ENCODE measurements at places on chromosomes 2 and 18. TPM values are rescaled to one million over a fixed set of nuclear protein-coding genes. Genes with fewer than 3 reads are reported as not detected.

The TNFAIP6 gene
- total RNA-seq: 1.4 TPM

The DSG4 gene
- not detected for total RNA-seq

The TUBA3E gene
- total RNA-seq: not detected

DNA sequence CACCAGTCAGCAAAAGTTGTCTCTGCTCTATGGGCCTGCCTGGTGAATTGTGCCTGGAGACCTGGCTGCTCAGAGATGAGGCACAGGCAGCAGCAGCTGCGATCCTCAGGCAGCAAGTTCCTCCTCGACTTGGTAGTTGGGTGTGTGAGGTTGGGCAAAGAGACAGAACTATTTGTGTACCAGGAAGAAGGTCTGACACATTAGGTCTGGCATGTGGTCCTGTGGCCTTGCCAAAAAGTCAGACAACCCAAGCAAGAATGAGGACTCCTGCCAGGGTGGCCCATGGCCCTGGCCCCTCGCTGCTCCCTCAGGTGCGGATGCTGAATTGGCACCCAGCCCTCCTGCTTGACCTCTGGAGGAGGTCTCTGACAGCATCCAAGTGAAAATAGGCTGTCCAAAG lies 192.7 kb downstream of the DYSF start:
- H3K4me3 ChIP-seq: no peak overlapping the region
- no peaks in the 10 kb centered on the region for H3K27me3 ChIP-seq
- peak overlapping the region; percentile 78 for H3K27ac ChIP-seq
- H3K36me3 ChIP-seq: peaks cover 19% of the 10 kb centered on the region
- DNase-seq: peak; percentile 70

DNA sequence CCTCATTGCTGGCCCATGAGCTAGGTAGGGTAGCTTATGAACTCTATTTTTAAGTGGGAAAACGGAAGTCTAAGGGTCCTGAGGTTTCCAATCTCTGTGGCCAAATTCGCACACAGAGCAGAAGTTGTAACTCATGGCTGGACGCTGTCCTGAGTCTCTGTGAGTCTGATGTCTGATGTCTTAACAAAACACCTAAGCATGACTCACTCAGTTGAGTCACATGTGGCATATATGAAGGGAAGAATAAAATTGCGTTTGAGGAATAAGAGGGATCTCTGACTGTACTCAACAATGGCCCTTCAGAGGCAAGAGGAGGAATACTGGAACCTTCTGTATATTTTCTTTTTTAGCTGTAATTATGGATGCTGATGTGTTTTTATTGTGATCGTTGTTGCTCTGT lies 569.7 kb downstream of the RIT2 start:
- no peaks in the 10 kb centered on the region for H3K27me3 ChIP-seq
- no peak overlapping the region for H3K27ac ChIP-seq
- H3K36me3 ChIP-seq: no peaks in the 10 kb centered on the region
- no peaks in the 10 kb centered on the region for H3K4me1 ChIP-seq
- H3K4me3 ChIP-seq: no peak overlapping the region

DNA sequence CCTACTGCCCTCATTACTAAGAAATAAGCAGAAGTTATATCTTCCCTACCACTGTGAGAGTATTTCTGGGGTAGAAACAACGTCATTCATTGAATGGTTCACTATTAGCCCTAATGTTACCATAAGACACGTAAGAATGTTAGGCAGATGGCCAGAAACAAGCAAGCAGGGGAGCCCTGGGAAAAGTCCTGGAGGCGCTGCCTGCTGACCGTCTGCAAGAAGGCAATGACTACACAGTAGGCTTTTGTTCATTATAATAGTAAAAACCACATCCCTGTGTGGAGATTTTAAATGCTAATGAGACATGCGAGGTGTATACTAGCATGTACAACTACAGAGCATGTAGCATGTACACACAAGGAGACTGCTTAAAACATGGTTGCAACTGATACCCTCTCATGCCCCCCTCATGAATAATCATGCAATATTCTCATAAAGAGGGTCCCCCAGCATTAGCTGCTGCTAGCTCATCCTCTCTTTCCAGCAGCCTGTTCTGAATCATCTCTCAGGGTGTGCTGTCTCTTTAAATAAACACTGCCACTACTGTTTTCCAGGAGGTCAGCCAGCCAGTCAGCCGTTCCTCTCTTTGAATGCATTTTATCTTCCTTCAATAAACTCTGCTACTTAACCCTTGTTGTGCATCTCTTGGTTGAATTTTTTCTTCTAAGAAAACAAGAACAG lies 23.6 kb downstream of the SUCLG1 start:
- H3K4me3 ChIP-seq: no peak overlapping the region
- DNase-seq: no peak
- H3K36me3 ChIP-seq: peaks cover 99% of the 10 kb centered on the region
- no peak overlapping the region for H3K27ac ChIP-seq
- no peaks in the 10 kb centered on the region for H3K27me3 ChIP-seq

- H3K4me1 ChIP-seq: no peaks in the 10 kb centered on the region
- H3K27ac ChIP-seq: no peak overlapping the region
- H3K4me3 ChIP-seq: no peak overlapping the region
- no peak for DNase-seq
- H3K27me3 ChIP-seq: no peaks in the 10 kb centered on the region
Measured at GRCh38 chr2:6184532-6185292, 492.5 kb downstream of the SOX11 start.

- H3K36me3 ChIP-seq: no peaks in the 10 kb centered on the region
- no peak overlapping the region for H3K4me3 ChIP-seq
- peaks cover 8% of the 10 kb centered on the region for H3K4me1 ChIP-seq
- DNase-seq: no peak
- H3K27me3 ChIP-seq: no peaks in the 10 kb centered on the region
Measured at GRCh38 chr2:217444509-217444908, 558.3 kb downstream of the TNS1 start.

DNA sequence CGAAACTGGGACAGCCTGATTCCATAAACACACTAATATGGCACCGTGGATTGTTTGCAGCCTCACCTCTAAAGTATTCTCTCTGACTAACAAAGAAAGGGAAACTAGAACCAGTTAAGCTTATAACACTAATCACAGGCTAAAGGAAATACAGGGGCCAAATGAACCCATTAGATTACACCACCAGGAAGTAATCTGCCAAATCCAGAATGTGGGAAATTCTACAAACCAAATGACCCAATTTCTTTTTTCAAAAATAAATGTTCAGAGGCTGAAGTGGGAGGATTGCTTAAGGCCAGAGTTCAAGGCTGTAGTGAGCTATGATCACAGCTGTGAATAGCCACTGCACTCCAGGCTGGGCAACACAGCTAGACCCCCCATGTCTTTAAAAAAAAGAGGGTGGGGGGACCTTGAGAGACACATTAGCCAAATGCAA lies 1.5 kb upstream of the MPPE1 start:
- peaks cover 18% of the 10 kb centered on the region for H3K4me1 ChIP-seq
- H3K36me3 ChIP-seq: no peaks in the 10 kb centered on the region
- no peak for DNase-seq
- H3K27me3 ChIP-seq: no peaks in the 10 kb centered on the region

- H3K27ac ChIP-seq: no peak overlapping the region
- H3K36me3 ChIP-seq: no peaks in the 10 kb centered on the region
- H3K27me3 ChIP-seq: peaks cover 5% of the 10 kb centered on the region
- DNase-seq: no peak
- H3K4me1 ChIP-seq: no peaks in the 10 kb centered on the region
Measured at GRCh38 chr18:63843008-63843407, 44.5 kb upstream of the SERPINB2 start.

- peaks cover 10% of the 10 kb centered on the region for H3K4me1 ChIP-seq
- peaks cover 14% of the 10 kb centered on the region for H3K27me3 ChIP-seq
- H3K4me3 ChIP-seq: peak overlapping the region; percentile 49
- no peaks in the 10 kb centered on the region for H3K36me3 ChIP-seq
- no peak for DNase-seq
- no peak overlapping the region for H3K27ac ChIP-seq
Measured at GRCh38 chr2:104844807-104845551, 8.9 kb upstream of the POU3F3 start.

DNA sequence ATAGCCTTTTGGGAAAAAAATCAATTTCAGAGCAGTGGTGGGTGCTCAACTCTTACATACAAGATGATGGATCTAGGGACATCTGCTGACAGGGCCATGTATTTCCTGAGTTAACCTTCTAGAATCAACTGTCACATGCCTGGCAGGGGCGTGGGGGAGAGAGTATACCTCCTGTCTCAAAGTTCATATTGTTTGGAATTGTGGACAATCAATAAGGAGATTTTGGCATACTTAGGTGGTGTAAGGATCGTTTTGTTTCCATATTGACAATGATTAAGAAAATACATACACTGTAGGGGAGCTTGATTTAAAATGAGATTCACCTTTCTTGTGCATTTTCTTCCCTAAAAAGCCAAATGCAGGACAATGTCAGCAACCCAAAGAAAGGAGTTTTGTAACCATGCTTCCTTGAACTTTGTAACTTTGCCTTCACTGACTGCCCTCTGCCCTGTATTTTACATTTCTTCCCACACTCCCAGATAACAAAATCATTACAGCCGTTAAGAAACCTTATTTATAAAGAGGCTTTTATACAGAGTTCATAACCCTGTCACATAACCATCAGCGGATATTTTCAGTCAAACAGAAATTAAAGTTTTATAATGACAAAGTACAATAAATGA lies 88.4 kb downstream of the MEP1B start:
- H3K36me3 ChIP-seq: no peaks in the 10 kb centered on the region
- no peaks in the 10 kb centered on the region for H3K4me1 ChIP-seq
- H3K4me3 ChIP-seq: no peak overlapping the region
- H3K27me3 ChIP-seq: no peaks in the 10 kb centered on the region
- no peak overlapping the region for H3K27ac ChIP-seq
- DNase-seq: no peak

GRCh38 chr2:186330050-186330449 lies 156.0 kb upstream of the ZC3H15 start:
- DNase-seq: no peak
- no peaks in the 10 kb centered on the region for H3K36me3 ChIP-seq
- H3K27me3 ChIP-seq: no peaks in the 10 kb centered on the region

DNA sequence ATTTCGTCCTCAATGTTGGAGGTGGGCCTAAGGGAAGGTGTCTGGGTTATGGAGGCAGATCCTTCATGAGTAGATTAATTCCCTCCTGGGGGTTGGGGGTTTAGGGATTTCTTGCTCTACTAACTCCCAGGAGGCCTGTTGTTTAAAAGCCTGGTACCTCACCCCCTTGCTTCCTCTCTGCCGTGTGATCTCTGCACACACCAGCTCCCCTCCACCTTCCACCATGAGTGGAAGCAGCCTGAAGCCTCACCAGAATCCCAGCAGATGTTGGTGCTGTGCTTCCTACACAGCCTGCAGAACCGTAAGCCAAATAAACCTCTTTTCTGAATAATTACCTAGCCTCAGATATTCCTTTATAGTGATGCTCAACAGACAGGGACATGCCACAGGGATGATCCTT lies 141.5 kb downstream of the ZNF516 start:
- H3K4me3 ChIP-seq: no peak overlapping the region
- no peaks in the 10 kb centered on the region for H3K27me3 ChIP-seq
- no peak overlapping the region for H3K27ac ChIP-seq

The TMEM178A gene
- total RNA-seq: 1.3 TPM

DNA sequence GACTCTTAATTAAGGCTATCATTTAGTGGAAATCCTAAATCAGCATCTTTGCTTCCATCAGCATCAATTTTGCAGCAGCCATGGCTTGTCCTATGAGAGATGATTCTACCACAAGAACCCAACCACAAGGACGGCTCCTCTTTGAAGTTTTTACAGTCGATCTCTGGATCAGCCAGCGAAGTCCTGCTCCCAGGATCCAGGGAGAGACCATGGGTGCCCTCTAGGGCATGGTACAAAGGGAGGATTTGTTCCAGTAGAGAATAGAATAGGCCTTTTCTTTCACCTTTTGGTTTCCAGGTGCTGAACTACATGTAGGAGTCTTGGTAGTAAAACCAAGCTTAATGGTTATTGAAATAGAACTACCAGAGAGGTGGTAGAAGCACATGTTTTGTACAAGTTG lies 52.7 kb downstream of the TMEM200C start:
- DNase-seq: no peak
- H3K4me1 ChIP-seq: no peaks in the 10 kb centered on the region
- H3K36me3 ChIP-seq: no peaks in the 10 kb centered on the region
- no peak overlapping the region for H3K27ac ChIP-seq

The TDRD15 gene
- total RNA-seq: not detected

DNA sequence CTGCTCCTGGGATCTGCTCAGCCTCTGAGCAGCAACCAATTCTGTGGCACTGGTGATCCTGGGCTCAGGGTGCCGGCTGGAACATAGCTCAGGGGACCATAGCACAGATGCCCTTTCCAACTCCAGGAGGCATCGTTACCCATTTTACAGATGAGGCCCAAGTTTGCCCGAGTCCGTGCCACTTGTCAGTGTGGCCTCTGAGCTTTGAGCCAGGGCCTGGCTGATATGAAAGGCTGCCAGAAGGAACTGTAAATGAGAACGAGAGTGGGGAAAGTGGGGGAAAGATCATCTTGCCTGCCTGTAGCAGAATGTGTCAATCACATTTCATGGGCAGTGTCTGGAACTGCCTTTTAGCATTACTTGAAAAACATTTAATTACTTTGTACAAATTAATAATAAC lies 23.3 kb upstream of the FOSL2 start:
- H3K27me3 ChIP-seq: no peaks in the 10 kb centered on the region
- no peaks in the 10 kb centered on the region for H3K36me3 ChIP-seq
- DNase-seq: no peak
- peaks cover 31% of the 10 kb centered on the region for H3K4me1 ChIP-seq
- H3K27ac ChIP-seq: peak overlapping the region; percentile 63

DNA sequence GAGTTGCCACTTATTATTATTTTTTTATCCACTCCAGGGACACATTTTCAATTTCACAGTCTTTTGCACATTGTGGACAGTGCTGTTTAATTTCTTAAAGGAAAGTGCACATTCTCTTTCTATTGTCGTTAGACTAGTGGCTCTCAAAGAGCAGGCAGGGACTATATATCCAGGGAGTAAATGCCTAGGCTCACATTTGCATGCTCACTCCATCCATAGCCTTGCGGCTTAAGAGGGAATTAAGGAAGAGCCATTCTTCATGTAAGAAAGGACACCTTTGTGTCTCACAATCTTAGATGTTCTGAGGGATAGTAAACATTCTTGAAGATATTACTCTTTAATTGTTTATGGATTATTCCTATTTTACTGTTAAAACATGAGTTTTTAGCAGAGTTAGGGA lies 70.8 kb downstream of the FIGN start:
- no peaks in the 10 kb centered on the region for H3K36me3 ChIP-seq
- no peak overlapping the region for H3K4me3 ChIP-seq
- no peak overlapping the region for H3K27ac ChIP-seq
- DNase-seq: no peak

The AGXT gene
- 0.30 TPM for total RNA-seq

DNA sequence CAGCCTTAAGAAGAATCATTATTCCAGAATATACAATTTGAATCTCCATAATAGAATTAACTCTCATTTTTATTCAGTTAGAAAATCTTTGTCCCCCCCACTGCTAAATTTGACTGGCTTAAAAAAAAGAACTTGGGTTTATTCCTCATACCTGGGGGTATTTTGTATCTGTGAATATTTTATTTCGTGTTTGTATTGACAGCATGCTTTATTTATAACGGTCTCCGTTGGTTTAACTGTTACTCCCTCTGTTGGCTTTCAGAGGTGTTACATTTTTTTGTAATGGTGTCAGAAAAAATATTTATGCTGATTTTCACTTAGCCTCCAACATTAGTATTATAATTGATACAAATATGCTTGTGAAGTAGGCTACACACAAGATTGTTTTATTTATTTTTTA lies 109.1 kb downstream of the HAUS1 start:
- no peak overlapping the region for H3K4me3 ChIP-seq
- peaks cover 40% of the 10 kb centered on the region for H3K4me1 ChIP-seq
- no peaks in the 10 kb centered on the region for H3K27me3 ChIP-seq

The SPP2 gene
- total RNA-seq: not detected

The AKAIN1 gene
- not detected for total RNA-seq

Data from psoas muscle (tissue), 8 donors.